Fibroblast of skin of scalp (primary cell): ENCODE measurements at places on chromosomes 7 and 10.

- no peak for DNase-seq
Measured at GRCh38 chr7:12290761-12291160, 79.7 kb downstream of the TMEM106B start.

DNA sequence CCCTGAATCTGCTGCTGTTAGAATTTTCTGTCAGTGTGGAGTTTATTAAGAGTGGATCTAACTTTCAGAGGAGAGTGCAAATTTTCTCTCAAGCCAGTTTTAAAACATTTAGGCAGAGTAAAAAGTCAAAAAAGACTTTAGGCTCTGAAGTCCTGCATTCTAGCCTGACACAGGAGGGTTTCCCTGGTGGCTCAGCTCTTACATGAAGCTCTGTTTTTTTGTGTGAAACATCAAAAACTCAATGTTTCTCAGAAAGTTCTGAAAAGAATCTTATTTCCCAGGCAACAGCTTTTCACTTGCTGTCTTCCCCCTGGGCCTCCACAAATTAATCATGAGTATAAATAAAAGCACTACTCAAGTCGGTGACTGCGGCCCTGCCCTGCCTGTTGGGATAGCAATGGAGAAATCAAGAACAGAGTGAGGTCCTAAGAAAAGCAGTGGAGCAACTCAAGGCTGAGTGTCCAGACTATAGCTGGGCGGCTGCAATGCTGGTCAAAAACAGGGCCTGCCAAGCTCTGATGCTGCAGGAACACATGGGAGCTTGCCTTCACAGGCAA lies 22.3 kb upstream of the WDR11 start:
- DNase-seq, result no peak

GRCh38 chr7:94418851-94419250 lies 24.2 kb downstream of the COL1A2 start:
- DNase-seq, result peak; percentile 24

- no peak for DNase-seq
Measured at GRCh38 chr10:73788864-73789658, 3.7 kb downstream of the ZSWIM8 start.

DNA sequence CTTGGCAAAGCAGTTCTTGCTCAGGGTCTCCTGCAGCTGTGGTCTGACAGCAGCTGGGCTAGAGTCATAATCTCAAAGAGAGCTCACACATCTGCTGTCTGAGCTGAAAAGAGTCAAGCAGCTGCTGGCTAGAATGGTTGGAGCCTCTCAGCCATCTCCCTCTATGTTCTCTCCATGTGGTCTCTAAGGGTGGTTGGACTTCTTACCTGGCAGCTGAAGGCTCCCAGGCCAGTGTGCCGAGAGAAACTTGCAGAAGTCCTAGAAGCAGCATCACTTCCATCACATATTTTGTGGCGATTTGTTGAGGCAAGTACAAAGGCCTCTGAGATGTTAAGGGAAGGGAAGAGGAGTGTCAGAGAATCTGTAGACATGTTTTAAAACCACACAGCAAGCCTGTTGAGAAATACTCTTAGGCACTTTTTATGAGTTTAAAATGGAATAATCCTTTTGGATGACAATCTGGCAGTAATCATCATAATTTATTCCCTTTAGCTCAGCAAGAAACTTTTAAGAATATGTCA lies 93.2 kb downstream of the REEP3 start:
- peak; percentile 55 for DNase-seq

- peak; percentile 63 for DNase-seq
Measured at GRCh38 chr7:90629297-90629918, 33.3 kb downstream of the CDK14 start.

- no peak for DNase-seq
Measured at GRCh38 chr10:58779594-58779993, 266.9 kb downstream of the BICC1 start.

GRCh38 chr10:36779238-36779846 lies 346.1 kb upstream of the ANKRD30A start:
- DNase-seq, result peak; percentile 63

DNA sequence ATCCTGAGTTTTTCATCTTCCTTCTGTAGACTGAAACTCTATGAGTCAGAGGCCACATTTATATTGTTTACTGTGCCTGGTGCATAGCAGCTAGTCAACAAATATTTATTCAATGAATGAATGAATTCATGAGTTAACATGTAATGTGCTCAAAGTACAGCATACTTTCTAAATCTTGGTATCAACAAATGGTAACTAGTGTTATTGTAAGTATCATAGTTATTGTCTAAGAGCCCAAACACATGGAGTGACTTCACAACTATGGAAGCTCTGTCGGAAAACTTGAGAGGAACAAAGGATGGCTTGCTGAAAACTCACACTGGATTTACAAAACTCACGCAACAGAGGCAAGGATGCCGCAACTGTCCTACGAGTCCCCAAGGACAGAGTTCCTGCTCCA lies 35.9 kb downstream of the DENND2A start:
- DNase-seq, result peak; percentile 73

DNA sequence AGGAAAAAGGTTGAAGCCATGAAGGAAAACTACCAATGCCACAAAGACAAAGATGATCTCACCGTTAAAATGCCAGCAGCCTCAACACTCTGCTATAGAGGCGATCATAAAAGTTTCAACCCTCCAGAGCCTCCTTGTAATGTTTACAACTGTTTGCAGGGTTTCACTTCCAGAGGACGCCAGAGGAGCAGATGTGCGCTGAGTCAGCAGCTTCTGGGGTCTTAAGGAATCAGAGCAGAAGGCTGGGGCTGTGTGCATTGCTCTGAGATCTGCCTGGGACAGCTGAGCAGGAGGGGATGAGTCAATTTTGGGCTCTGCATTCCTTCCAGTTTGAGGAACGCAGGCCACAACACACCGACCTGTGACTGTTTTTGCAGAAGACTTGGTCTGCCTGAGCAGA lies 98.3 kb downstream of the TMEM130 start:
- peak; percentile 92 for DNase-seq

DNA sequence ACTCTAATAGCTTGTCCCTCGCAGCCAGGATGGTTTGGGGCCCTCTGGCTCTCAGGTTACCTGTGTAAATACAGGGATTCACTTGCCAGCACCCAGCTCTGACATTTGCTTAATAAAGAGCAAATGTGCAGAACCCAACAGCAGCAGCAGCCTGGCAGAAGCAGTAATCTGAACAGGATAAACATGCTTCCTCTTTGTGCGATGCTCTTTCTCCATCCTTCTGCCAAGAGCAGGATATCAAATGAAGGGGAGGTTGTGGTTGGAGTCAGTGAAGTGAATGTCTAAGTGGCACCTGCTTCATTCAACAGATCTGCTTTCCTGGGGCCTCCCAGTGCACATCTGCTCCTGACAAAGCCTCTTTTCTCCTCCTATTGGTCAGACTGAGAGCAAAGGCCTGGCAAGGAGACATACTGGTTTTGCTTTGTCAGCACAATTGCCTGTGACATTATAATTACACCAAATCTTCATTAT lies 130.3 kb downstream of the NRF1 start:
- DNase-seq, result no peak

GRCh38 chr7:76233538-76234281 lies 32.0 kb downstream of the SRRM3 start:
- DNase-seq, result peak; percentile 11

DNA sequence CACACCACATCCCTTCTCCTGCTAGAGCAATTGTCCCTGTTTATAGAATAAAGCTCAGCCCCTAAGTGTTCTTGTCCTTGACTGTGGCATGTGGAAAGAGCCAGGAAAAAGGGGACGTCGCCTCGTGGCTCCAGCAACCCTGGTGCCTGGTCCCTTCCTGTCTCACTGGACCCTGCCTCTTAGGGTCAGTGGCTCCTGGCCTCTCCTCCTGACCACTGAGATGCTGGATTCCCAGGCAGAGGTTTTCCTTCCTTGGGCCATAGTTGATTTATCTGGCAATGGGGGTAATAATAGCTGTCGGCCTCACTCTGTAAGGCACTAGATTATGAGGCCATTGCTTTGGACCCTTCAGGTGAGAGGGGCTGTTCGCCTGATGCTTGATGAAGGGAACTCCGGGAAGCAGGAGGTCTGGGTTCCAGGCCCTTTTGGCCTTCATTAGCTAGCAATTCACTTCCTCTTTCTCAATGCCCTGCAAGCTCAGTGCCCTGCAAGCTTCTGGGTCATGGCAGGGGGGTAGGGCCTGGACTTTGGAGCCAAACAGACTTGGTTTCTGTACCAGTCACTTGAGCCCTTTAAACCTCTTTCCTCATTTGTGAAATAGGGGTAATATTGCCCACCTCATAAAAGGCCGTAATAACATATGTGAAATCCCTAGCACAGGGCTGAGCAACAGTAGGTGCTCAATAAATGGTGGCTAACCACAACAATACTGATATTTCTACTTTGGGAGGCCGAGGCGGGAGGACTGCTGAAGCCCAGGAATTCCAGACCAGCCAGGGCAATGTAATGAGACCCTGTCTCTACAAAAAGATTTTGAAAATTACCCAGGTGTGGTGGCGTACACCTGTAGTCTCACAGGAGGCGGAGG lies 1.1 kb downstream of the ASL start:
- no peak for DNase-seq

- no peak for DNase-seq
Measured at GRCh38 chr10:91592266-91592975, 40.5 kb downstream of the PPP1R3C start.

- DNase-seq, result no peak
Measured at GRCh38 chr7:22460363-22460988, 39.5 kb downstream of the STEAP1B start.

DNA sequence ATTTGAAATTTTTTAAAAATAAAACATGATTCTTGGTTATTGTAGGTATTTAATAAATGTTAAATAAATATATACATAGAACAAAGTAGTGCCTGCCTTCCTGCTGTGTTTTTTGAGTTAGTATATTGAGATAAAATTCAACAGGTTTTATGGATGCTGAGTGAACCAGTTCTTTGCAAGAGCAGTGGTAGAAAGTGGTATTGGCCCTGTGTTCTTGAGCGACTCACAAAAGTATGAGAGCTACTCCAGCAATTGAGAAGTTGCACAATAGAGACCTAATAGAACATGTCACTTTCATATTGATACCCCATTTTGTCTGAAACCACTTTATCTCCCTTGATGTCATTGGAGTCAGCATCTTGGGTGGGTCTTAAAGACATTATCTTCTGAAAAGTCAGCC lies 32.6 kb upstream of the GJD4 start:
- no peak for DNase-seq

GRCh38 chr10:103890194-103890658 lies 27.8 kb downstream of the STN1 start:
- DNase-seq, result no peak

DNA sequence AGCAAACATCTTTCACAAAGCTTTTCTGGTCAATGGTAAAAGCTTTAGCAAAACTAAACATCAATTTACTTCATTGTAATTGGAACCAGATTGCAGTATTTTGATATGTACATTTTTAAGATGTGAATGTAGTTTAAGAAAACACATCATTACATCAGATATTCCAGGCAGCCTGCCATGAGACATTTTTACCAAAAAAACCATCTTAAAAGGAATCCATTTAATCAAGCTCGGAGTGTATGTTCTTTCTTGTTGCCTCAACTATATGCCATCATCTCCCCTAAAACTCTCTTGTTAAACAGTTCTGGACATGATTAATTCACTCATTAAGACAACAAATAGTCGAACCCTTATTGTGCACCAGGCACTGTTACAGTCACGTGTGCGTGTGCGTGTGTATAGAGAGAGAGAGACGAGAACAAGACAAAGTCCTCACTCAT lies 97.5 kb downstream of the UBE2H start:
- DNase-seq, result peak; percentile 98

GRCh38 chr10:44471410-44471809 lies 86.5 kb upstream of the CXCL12 start:
- peak; percentile 27 for DNase-seq
